ENCODE measurements at places on chromosomes 11 and 22.

- DNase-seq = no peak
Measured at GRCh38 chr22:43133401-43133800, 9.8 kb downstream of the MCAT start.

DNA sequence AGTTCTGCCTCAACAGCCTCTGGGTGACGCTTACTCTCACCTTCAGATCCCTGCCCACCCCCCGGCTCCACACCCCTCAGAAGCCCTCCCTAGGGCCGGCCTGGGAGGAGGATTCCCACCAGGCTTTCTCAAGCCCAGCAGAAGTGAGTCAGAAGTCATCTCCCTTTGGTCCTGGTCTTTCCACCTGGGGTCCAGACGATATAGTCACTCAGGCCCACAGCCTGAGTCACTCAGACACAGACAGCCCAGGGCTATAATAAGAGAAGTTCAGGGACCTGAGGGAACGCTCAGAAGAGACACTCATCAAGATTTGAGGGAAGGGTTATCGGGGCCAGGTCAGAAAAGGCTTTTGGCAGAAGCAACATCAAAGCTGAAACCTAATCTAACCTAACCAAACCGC lies 127.1 kb downstream of the SPATA19 start:
- DNase-seq = no peak

- no peak for DNase-seq
Measured at GRCh38 chr11:210803-211180, 3.3 kb downstream of the RIC8A start.

GRCh38 chr22:40107851-40108378 lies 69.8 kb upstream of the TNRC6B start:
- no peak for DNase-seq

- no peak for DNase-seq
Measured at GRCh38 chr11:45881708-45882368, 3.6 kb upstream of the MAPK8IP1 start.

- no peak for DNase-seq
Measured at GRCh38 chr11:96155627-96156378, 187.2 kb downstream of the MAML2 start.

GRCh38 chr11:126919147-126919823 lies 81.3 kb downstream of the KIRREL3 start:
- no peak for DNase-seq

- DNase-seq = no peak
Measured at GRCh38 chr11:94151903-94152677, 23.4 kb downstream of the PANX1 start.

DNA sequence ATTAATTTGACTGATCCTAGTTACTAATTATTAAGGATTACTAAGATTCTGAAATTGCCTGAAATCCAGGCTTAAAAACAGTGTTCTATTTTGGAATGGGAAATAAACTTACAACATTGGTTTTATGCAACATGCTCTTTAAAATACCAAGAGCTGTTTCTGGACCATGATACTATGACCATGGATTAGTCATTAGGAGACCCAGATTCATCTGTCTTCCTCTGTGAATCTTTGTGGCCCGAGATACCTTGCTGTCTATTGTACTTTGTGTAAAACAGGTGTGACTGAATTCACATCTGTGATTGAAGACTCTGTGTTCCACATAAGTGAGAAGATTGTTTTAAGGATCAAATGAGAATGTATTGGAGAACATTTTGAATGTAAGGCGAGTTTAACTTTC lies 98.8 kb downstream of the HSD17B12 start:
- DNase-seq = no peak

DNA sequence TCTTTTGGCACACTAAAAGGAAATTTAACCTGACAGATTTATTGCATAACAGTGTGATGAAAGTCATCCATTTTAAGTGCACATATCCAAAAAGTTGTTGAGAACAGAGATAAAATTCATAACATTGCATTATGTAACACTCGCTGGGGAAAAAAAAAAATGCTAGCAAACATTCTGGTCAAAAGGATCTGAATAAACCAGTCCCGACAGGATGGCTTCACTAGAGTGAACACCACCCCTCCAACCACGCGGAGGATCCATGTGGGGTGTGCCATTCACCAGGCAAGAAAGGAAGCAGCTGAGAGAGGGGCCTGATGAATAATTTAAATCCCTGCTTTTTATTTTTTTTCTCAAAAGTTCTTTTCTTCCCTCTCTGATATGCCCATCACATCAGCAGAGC lies 258.7 kb downstream of the DCDC1 start:
- DNase-seq = no peak
